Ureter (tissue), 1 donor: ENCODE measurements at places on chromosomes 1 and 21. TPM values are rescaled to one million over a fixed set of nuclear protein-coding genes. Genes with fewer than 3 reads are reported as not detected.
A peak's percentile ranks its signal among the peaks of the same experiment; 100 is the strongest.

TRIM63 gene
- 0.49 TPM for total RNA-seq

GRCh38 chr1:19963636-19964035, 15.8 kb downstream of the PLA2G2A start:
- no peak for DNase-seq

DNA sequence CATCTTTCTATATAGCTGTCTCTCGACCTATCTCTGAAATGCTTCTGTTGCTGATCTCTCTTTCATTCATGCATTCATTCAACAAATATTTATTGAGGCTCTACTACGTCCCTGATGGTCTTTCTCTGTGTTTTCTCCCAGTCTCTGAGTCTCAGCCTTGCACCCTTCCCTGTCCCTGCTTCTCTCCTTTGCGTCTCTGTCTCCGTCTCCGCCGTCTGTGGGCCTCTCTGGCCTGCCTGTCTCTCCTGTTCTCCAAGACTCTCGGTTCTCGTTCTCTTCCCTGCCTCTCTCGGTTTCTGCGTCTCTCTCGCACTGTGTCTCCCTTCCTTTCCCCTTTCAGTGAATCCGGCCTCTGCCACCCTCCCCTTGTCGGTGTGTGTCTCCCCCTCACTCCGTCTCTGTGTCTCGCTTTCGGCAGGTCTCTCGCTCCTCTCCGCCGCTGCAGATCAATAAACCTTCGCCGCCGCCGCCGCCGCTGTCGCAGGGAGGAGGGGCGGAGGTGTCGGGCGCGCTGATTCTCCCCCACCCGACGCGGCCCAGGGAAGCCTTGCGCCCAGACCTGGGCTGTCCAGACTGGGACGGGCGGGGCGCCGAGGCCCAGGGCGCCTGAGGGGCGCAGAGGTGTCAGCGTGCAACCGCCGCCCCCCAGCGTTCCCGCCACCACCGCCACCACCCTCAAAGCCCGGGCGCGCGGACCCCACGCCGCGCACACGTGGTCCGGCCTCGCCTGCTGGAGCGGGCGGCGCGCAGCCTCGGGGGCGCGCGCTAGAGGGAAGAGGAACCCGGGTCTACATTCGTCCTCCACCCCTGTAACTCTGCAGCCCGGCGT, 3.0 kb downstream of the EFNA3 start:
- no peak for DNase-seq

FHAD1 gene
- total RNA-seq, result 12.3 TPM

HES3 gene
- total RNA-seq, result not detected

DNA sequence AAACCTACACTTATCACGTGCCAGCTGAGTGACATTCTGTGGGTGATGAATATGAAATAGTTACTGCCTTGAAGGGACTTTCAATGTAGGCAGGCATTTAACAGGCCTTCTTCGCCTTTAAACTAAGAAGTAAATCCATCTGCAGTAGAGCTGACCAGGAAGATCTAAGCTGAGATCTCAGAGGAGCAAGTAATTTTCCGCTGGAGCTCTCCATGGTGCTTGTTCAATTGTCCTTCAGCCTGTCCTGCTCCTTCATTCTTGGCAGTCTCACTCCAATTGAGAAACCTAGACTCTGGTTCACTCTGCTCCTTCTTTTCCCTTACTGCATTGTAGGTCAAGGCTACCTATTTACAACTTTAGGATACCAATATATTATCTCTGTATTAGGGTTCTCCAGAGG, 183.5 kb downstream of the HMCN1 start:
- DNase-seq, result no peak

BARHL2 gene
- total RNA-seq, result not detected

GRCh38 chr1:219121679-219122078, 52.0 kb upstream of the LYPLAL1 start:
- no peak for DNase-seq

- no peak for DNase-seq
Observed at GRCh38 chr1:25140073-25140797, 92.1 kb downstream of the SYF2 start.

DNA sequence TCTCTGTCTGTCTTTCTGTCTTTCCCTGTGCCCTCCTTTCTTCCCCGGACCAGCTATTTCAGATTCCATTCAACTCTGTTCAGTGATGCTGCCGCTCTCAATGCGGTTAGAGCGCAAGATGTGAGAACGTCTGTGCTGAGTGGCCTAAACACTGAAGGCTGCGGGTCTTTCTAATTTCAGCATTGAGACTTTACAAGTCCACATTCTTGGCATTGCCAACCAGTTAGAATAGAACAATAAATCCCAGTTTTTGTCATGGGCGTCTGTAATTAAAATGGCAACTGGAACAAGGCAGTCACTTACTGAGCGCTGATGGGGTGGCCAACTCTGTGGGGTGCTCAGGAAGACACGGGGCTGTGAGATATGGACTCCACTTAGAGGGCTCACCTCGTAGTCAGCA, 112.8 kb downstream of the DHRS3 start:
- DNase-seq, result no peak

STYXL2 gene
- not detected for total RNA-seq

RORC gene
- 14.5 TPM for total RNA-seq

GRCh38 chr1:151516031-151516511, 4.9 kb downstream of the CGN start:
- DNase-seq, result no peak

DNA sequence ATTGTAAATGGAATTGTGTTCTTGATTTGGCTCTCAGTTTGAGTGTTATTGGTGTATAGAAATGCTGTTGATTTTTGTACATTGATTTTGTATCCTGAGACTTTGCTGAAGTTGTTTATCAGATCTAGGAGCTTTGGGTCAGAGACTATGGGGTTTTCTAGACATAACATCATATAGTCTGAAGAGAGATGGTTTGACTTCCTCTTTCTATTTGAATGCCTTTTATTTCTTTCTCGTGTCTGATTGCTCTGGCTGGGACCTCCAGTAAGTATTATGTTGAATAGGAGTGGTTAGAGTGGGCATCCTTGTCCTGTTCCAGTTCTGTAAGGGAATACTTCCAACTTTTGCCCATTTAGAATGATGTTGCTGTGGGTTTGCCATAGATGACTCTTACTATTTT, 39.1 kb upstream of the ANGPTL1 start:
- no peak for DNase-seq

G0S2 gene
- total RNA-seq, result 7.7 TPM

DNA sequence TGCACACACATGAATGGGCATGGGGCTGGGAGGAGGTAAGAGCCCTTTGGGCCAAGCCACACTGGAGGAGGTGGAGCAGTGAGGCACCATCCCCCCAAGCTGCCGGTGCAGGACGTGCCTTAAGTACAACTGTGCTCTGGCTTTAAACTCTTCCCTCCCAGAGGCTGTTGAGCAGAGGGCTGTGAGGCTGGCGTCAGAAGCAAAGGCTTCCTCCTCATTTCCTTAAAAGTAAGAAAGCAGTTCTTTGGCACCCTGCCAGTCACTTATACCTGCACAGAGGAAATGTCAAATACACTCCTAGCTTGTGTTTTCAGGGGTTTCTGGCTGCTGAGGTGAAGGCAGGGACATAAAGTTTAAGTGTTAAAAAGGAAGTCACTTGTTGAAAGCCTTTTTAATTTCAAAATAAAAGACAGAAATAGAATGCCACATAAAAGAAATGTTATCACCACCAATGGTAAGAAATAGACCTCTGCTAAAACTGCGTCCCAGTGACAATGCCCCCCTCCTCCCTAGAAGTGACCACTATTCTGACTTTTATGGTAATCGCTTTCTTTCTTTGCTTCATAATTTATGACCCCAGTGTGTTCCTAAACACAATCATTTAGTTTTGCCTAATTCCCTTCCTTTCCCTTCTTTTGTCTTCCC, 33.0 kb downstream of the LAMC2 start:
- peak; percentile 84 for DNase-seq

KRTAP19-2 gene
- total RNA-seq, result not detected

GRCh38 chr1:3469849-3470649, 15.6 kb downstream of the ARHGEF16 start:
- DNase-seq, result no peak

GRCh38 chr1:230105754-230106625, 39.0 kb downstream of the GALNT2 start:
- DNase-seq, result no peak

- no peak for DNase-seq
Observed at GRCh38 chr21:28761674-28762356, 230.9 kb downstream of the LTN1 start.

GRCh38 chr1:15220024-15220392, 27.0 kb upstream of the FHAD1 start:
- DNase-seq, result no peak

- DNase-seq, result no peak
Observed at GRCh38 chr1:63799820-63800219, 26.0 kb downstream of the ROR1 start.

- no peak for DNase-seq
Observed at GRCh38 chr1:244052728-244053312, 1.7 kb downstream of the ZBTB18 start.

- no peak for DNase-seq
Observed at GRCh38 chr1:200740571-200741208, 2.0 kb downstream of the CAMSAP2 start.

GRCh38 chr1:211985556-211986264, 49.6 kb downstream of the INTS7 start:
- DNase-seq, result no peak

DNA sequence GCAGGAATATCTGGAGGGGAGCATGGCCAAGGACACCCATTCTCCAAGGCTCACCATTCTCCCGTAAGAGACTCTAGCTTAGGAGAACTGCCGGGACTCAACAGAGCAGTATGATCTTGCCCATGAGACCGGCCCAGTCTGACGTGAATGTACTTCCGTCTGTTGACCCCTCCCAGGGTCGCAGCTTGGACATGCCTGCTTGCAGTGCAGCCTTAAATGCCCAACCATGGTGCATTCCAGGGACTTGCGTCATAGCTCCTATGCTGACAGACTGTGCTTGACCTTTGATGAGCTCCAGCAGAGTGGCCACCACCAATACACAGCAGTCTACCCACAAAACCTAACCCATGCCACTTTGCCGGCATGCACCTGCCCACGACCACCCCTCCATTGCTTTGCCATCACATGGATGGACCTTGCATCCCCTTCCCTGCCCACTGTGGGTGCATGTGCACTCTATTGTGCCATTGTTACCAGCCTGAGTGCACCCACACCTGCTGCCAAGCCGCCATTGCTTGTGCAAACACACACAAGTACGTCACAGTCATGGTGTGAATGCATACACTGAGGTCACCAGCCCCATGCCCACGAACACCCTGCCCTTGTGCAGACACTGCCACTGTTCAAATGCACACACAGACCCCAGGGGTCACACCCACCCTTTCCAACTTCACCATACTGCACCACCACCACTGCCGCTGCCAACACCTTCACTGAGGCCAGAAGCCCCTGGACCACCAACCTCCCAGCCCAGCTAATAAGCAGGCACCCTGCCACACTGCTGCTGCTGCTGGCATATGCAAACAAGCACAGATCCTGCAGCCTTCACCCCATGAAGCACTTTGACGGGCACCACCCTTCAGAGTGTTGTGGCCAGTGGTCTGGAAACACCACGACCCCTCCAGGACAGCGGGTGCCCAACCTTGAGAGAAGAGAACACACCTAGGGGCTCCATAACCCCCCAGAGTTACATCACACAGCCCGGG, 1141.3 kb downstream of the BRINP3 start:
- no peak for DNase-seq

GRCh38 chr1:112614460-112615065, 4.4 kb downstream of the ST7L start:
- no peak for DNase-seq

DNA sequence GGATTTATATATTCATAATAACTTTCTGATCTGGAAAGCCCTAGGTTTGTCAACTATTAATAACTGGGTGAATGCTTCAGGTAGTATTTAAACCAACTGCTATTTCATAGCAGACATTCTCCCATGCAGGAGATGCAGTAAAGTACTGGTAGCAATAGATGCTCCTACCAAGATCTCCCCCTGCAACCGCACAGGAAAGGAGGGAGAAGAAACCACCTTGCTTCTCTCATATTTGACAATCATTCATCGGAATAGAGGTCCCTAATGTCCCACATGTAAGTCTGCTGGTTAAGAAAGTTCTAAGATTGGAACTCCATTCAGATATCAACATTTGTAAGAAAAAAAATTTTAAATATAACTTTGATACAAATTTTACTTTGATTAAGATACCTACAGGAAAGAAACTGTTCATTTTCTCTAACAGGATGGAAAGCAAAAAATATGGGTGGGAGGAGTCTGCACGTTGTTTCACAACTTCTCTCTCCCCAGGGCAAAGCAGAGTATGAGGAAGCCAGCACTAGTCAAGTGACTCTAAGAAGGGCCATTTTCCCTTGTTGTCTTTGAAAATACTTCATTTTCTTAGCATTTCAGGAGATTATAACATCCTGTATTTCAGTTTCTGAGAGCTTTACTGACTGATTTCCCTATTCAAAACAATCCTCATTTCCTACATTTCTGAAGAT, at the start of gene PYHIN1:
TSS of gene PYHIN1 (plus strand) at position 498 of the 683 bp plus-strand sequence. CDS start 5,359 bp downstream, outside the sequence.
- no peak for DNase-seq

GRCh38 chr1:69914976-69915765, 290.2 kb downstream of the LRRC40 start:
- no peak for DNase-seq

DNA sequence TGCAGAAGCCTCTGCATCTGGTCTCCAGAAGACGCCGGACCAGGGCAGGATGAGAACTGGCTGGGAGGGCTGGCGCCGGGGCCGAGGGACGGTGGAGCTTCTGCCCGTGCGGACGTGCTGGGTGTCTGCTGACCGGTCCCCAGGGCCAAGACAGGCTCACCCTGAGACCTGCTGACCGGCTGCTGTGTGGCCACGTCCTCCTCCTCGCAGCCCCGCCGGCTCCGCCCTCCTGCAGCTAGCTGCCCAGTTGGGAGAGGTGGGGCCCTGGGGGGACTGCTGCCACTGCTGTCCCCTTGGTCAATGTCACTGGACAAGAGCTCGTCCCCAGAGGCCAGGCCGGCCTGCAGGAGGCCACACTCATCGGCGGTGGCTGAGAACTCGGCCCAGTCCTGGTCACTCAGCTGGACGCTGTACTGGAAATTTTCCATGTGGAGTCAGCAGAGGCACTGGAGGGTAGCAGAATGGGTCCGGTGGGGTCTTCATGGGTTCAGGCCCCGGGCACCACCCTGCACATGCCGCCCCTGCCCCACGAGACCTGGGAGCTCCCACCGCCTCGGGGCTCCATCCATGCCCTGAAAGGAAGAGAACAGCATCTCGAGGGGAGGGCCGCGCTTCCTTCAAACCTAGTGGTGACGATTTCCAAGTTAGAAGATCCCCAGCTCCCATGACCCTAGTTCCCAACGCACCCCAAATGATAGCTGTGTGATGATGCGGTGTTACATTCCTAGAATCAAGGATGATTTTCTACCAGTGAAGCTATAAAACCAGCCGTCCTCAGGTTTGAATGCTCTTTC, 1.1 kb downstream of the PERM1 start:
- DNase-seq, result no peak

FAM72B gene
- 0.68 TPM for total RNA-seq

DNA sequence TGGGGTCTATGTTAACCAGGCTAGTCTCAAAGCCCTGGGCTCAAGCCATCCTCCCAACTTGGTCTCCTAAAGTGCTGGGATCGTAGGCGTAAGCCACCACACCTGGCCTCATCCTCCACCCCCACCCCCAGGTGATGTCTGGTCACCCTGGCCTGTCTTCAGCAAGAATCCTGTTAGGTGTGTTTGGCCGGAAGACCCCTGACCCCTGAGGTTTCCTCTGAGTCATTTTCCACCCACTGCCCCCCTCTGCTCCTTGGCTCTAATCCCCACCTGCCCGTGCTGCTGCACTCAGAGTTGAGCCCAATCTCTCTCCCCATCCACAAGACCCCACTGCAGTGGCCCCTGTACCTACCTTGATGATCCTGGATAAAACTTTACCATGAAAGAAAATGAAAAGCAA, 25.2 kb downstream of the SLC66A1 start:
- DNase-seq, result no peak
